ENCODE measurements at places on chromosomes 7 and 10.
A peak's percentile ranks its signal among the peaks of the same experiment; 100 is the strongest.

GRCh38 chr7:117019786-117020590 is 66.7 kb downstream of the ST7 start:
- peak; percentile 90 for DNase-seq

DNA sequence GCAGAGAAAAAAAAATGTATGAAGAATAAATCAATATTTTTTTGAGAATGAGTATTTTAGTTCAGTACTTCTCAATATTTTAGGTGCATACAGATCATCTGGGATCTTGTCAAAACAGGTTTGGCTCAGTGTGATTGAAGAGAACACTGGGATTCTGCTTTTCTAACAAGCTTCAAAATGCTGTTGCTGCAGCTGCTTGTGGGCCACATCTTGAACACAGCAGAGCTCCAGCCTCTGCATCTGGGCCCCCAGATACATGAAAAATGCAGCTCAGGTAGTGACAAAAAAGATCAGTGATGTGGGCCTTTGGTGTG is 1177.1 kb upstream of the C7orf33 start:
- DNase-seq, result no peak

GRCh38 chr10:21441625-21442024 is 83.9 kb downstream of the SKIDA1 start:
- DNase-seq, result no peak

- DNase-seq, result peak; percentile 86
These were observed 724.0 kb downstream of the GRID1 start for GRCh38 chr10:85642421-85643170.

DNA sequence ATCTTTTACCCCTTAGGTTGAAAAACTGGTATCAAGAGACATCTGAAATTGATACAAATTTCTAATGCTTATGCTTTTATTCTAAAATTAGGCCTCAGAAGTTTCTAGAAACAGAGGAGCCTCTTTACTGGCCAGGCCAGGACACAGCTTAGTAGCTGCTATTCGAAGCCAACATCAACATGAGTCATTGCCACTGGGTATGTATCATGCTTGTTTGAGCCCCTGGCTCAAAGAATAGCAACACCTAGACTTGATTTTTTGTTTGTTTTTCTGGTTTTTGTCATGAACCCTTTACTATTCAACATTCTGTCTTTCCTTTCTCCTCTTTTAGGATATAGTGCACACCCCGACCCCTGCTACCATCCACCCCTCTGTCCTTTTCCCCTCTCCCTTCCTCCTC is 90.9 kb upstream of the STK17A start:
- peak; percentile 80 for DNase-seq

DNA sequence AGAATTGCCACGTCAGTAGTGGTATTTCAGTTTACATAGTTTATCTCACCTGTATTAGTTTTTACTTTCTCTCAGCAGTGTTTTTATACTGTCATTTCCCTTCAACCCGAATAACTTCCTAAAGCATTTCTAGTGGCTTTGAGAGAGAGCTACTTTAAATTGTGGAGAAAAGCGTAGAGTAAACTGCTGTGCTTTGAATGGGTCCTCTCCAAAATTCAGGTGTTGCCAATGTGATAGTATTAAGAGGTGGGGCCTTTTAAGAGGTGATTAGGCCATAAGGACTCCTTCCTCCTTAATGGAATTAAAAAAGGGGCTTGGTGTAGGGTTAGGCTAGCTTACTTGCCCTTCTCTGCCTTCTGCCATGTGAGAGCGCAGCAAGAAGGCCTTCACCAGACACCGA is 98.4 kb downstream of the LCOR start:
- DNase-seq, result no peak

DNA sequence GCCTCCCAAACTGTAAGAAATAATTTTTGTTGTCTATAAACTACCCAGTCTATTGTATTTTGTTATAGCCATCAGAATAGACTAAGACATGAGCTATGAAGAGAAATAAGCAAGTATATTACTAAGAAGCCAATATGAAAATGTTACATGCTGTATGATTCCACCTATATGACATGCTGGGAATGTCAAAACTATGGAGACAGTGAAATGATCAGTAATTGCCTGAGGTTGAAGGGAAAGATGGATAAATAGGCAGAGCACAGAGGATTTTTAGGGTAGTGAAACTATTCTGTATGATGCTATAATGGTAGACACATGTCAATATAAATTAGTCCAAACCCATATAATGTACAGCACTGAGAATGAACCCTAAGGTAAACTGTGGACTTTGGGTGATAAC is 261.3 kb upstream of the PCDH15 start:
- DNase-seq, result no peak

DNA sequence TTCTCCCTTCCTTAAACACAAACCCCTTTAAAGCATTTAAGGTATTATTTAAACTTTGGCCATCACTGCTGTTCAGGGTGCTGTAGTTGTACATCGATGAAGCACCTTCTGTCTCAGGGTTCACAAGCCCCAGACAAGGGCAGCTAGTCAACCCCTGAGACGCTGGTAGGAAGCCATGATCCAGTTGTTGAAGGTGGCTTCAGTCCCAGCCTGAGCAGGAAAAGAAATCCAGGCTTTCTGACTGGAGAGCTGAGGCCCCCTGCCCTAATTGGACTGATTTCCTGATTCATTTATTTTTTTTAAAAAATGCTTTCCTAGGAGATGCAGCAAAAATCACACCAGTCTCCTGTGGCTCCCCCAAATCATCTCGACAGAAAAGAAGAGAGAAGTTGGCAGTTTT is 15.8 kb downstream of the CPA1 start:
- DNase-seq, result no peak

- no peak for DNase-seq
These were observed 52.8 kb upstream of the ENO4 start for GRCh38 chr10:116796469-116796868.

DNA sequence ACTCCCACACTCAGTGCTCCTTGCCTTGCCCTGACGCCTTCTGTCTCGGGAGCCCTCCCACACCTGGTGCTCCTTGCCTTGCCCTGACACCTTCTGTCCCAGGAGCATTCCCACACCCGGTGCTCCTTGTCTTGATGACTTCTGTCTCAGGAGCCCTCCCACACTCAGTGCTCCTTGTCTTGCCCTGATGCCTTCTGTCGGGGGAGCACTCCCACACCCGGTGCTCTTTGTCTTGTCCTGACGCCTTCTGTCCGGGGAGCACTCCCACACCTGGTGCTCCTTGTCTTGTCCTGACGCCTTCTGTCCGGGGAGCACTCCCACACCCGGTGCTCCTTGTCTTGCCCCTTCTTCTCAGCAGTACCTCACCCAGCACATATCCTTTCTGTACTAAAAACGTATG is 207.2 kb upstream of the ADARB2 start:
- DNase-seq, result no peak

GRCh38 chr7:155487509-155488482 is 29.9 kb downstream of the EN2 start:
- DNase-seq, result no peak

GRCh38 chr7:106041140-106041717 is 70.9 kb downstream of the SYPL1 start:
- DNase-seq, result peak; percentile 31

DNA sequence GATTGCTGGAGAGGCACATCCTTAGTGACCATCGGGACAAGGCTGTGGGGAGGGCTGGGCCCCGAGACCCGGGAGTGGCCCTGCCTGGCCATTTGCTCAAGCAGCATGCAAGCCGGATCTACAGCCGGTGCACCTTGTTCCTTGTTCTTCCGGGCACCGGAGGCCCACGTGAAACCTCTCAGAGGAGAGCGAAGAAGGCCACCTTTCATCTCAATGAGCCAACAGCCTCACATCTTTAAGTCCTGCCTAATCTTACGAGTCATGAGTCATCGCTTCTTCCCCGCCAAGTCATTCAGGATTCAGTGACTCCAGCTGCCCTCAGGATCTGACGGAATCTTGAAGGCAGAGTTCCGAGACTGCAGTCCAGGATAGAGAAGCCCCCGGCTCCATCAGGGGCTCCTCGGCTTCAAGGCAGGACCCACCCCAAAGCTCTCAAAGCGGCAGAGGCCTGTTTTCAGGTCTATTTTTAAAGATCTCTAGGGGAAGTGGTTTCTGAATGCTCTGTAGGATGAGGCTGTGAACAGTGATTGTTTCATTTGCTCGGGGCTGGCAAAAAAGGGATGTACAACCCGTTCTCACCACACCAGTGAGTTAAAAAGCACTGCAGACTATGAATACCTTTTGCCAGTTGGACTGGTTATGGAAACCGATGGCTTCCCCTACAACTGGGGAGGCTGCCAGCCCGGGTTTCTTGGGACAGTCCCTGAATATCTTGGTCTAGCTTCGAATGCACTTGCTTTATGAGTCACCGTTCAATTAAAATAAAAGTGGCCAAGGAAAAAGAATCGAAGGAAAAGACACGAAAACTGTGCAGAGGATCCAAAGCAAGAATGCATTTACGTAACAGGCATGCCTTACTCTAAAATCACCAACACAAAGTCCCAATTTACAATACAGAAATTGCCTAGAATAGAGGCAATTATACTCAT is 57.2 kb upstream of the ECHDC3 start:
- DNase-seq, result peak; percentile 76

DNA sequence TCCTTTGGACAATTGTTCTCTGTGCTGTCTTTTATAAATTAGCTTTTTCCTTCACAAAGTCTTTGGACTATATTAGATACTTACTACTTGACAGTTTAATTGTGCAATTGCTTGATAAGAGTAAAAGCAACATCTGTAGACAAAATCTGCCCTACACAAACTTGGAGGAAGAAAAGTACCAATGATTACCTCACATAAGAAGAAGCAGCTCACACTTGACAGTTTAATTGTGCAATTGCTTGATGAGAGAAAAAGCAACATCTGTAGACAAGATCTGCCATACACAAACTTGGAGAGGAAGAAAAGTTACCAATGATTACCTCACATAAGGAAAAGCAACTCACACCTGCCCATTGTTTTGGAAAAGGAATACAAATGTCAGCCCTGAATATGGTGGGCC is 17.1 kb upstream of the SCIN start:
- DNase-seq, result no peak

DNA sequence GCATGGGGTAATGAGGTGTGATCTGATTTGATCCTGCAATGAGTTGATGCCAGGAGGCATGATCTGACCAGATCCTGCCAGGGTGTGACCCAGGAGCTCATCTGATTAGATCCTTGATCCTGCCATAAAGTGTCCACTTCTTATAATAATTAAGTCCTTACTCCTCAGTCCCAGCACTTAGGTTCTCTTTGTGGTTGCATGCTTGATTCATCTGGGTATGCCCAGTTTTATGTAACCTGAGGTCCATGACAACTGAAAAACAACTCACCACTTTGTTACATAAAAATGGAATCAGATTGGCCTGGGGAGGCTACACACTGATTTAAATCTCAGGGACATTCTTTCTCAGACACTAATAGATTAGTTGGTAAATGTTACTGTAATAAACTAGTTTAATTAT is 19.1 kb downstream of the ACADSB start:
- no peak for DNase-seq

DNA sequence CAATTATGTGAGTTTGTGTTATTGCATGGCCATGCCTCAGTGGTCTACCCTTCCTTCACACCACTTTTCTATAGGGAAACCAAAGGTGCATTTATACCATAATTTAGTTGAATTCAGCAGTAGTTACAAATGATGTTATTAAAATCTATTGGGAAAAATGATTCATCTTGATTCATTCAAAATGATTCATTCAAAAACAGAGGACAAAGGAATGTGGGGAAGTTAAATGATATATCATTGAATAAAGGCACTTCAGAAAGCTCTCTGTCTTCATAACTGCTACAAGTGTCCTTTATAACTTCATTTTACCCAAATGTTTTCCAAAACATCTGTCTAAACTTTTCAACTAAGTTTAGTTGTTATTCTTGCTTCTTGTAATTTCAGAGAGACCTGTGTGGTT is 722.9 kb downstream of the GRM8 start:
- DNase-seq, result peak; percentile 48

GRCh38 chr10:6654571-6654970 is 74.5 kb upstream of the PRKCQ start:
- DNase-seq, result no peak

DNA sequence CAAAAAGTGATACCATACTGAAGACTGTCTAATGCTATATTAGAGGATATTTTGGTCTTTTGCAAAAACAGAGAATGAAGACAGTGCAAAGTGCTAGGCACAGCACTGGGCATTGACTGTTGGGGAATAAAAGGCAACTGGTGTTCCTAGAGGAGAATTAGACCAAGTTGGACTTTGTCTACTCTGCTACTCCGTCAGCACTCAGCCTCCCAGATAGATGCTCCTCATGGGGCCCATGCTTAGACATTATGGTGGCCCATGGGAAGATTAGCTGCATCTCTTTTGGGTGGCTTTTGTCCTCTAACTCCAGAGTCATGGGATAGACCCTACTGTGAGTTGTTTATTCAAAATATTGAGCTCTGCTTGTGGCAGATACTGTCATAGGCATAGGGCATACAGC is 113.5 kb downstream of the RBM20 start:
- DNase-seq, result no peak

DNA sequence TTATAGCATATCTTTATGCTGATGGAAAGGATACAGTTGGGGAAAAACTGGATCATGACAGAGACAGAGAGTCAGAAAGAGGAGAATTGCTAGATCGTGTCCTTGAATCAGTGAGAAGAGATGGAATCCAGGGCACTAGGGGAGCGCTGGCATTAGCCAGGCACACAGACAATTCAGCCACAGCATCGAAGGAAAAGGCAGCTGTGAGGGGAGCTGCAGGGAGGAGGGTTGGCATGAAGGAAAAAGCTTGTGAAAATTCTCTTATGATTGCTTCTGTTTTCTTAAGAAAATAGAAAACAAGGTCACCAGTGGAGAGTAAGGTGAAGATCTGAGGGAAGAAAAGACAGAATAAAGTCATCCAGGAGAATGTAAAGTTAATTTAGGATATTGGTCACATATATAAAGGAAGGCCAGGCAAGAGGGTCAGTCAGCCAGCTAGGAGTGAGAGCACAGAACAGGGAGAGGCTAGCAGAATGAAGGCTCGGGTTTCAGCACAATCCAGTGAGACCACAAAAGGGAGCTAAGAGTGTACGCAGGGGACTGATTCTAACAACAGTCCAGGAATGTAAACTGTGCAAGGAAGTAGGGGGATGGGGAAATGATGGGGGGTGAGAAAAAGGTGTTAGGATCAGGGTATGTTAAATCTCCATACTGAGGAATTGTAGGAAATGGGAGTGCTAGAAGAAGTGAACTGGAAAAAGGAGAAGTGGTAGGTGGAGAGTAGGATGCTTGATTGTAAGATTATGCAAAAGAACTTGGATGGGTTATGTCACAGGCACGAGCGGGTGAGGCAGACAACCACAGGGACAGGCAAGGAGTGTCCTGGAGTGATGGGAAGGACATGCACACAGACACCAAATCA is 112.0 kb downstream of the RNF32 start:
- peak; percentile 46 for DNase-seq
